ENCODE measurements at places on chromosomes 2 and 18.

- peak; percentile 60 for DNase-seq
Measured at GRCh38 chr18:21735452-21736015, 5.1 kb upstream of the MIB1 start.

DNA sequence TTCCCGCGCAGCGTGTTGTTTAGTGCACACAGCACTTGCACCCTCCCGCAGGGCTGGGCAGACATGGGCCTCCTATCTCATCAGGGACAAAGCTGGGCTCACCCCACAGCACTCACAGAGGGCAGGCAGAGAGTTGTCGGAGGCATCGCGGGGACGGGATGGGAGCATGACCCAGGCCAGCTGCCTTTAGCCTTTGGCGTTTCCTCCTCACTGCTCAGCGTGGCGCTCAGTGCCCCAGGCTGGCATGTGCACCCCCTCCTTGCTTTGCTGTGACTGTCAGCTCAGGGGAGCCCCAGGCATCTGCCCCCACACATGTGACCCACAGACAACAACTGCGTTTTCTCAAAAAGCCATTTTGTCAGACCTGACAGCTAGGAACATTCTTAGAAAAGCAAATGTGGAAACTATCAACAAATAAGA is 101.1 kb downstream of the RNF144A start:
- no peak for DNase-seq

GRCh38 chr2:25129901-25130520 is 38.4 kb downstream of the POMC start:
- DNase-seq, result no peak

- no peak for DNase-seq
Measured at GRCh38 chr18:53819671-53820070, 404.8 kb downstream of the MBD2 start.

GRCh38 chr2:215613280-215613679 is 177.4 kb upstream of the FN1 start:
- no peak for DNase-seq

GRCh38 chr2:209424199-209424701 is 403 bp downstream of the MAP2 start:
- DNase-seq, result no peak

DNA sequence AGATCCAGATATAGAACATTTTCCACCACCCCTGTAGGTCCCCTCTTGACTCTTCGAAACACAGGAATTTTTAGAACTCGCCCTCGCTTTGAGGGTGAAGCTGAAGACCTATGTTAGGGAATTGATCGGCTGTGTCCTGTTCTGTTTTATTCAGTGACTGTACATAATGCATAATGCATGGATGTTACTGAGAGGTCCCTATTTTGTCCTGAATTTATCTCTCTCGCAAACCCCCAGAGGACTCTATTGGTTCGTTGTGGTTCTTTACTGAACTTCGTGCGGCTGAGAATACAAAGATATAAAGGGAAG is 431 bp upstream of the EIF5B start:
- DNase-seq, result no peak

- peak; percentile 66 for DNase-seq
Measured at GRCh38 chr18:45686891-45687611, 36.9 kb upstream of the SLC14A1 start.

GRCh38 chr2:61949714-61950560 is 44.5 kb downstream of the COMMD1 start:
- no peak for DNase-seq

- DNase-seq, result no peak
Measured at GRCh38 chr2:156892467-156893281, 364.8 kb upstream of the GALNT5 start.

DNA sequence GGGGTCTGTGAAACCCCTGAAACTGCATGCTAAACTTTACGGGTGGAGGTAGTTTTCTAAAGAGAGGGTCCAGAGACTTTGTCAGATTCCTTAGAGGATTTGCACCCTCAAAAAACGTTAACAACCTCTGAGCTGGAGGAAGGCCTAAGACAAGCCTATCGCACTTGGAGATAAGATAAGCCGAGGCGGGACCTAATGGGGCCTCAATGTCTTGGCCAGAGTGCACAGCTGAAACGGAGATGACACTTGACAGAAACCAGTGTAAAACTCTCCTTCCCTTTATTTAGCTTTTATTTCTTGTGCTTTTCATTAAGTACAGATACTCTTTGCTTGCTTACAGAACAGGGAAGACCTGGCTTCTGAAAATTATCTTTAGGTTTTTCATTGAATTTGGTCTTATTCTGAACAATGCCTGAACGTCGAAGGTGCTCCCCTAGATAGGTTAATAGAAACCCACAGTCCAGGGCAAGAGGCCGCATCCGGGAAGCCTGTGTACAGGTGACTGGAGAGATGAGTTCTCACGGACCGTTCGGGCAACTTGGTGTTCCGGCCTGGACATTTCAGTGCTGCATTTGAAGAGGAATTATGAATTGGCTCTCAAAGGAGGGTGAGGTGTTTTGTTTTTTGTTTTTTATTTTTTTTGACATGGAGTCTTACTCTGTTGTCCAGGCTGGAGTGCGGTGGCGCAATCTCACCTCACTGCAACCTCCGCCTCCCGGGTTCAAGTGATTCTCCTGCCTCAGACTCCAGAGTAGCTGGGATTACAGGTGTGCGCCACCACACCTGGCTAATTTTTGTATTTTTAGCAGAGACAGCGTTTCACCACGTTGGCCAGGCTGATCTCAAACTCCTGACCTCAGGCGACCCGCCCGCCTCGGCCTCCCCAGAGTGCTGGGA is 49.7 kb downstream of the SH3BP4 start:
- no peak for DNase-seq

GRCh38 chr2:55587-56448 is 9.5 kb upstream of the FAM110C start:
- no peak for DNase-seq

GRCh38 chr2:168757223-168757622 is 45.2 kb upstream of the NOSTRIN start:
- no peak for DNase-seq

GRCh38 chr2:26649322-26649721 is 8.2 kb upstream of the CIB4 start:
- no peak for DNase-seq

DNA sequence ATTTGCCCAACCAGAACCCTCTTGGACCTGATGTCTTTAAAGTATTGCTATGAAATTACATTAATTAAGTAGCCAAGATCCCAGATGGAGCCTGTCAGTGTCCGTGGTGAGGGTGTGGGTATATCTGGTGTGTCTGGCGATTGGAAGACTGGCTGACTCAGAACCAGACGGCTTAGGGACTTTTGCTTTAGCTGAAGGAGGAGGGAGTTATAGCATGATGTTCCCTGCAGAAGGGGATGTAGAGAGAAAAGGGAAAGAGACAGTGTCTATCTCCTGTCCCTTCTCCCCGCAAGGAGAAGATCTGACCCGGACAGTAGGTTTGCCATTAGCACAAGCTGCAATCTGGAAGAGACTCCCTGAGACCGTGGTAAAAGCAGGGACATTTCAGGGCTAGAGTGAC is 60.6 kb downstream of the POU3F3 start:
- DNase-seq, result no peak

DNA sequence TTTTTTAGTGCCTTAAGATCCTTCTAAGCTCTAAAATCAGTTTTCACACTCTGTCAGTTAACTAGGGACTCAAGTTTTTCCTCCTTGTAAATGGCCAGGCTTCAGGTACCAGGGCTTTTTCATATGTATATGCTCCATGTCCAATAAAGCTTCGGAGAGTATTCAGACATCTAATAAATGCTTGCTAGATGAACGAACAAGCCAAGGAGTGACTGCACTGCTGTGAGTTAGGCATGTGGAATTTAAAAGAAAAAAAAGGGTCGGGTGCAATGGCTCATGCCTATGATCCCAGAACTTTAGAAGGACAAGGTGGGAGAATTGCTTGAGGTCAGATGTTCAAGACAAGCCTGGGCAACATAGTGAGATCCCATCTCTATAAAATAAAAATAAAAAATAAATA is 81.9 kb downstream of the CDH2 start:
- no peak for DNase-seq

- DNase-seq, result no peak
Measured at GRCh38 chr18:76892832-76893231, 70.5 kb downstream of the ZNF236 start.

DNA sequence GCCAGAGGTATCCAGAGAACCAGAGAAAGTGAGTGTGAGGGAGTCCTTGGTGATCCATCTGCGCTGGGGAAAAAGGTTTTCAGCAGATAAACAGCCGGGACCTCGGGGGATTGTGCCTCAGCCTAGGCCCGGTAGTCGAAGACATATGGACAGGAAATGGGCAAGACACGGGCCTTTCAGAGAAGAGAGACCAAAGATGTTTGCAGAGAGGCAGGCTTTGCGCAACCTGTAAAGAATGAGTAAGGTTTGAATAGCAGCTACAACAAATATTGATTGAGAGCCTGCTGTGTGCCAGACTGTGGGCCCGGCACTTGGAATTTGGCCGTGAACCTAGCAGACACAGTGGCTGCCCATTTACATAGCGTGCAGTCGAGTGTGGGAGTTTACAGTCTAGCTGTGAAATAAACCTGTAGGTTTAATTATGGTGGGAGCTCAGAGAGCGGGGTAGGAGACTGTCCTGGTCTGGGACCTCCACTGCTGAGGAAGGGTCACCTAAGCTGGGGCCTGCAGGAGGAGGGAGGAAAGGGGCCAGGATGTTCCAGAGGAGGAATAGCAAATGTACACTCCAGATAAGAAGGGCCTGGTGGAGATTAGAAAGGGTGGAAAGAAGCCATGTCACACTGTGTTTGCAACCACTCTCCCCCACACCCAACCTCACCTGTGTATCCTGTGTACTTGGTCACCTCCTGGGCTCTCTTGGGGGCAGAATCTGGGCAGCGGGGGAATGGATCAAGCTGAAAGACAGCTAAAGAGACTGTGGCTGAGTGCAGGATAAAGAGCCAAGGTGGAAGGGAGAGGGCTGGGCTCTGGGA is 3.0 kb downstream of the SH2D6 start:
- DNase-seq, result no peak

DNA sequence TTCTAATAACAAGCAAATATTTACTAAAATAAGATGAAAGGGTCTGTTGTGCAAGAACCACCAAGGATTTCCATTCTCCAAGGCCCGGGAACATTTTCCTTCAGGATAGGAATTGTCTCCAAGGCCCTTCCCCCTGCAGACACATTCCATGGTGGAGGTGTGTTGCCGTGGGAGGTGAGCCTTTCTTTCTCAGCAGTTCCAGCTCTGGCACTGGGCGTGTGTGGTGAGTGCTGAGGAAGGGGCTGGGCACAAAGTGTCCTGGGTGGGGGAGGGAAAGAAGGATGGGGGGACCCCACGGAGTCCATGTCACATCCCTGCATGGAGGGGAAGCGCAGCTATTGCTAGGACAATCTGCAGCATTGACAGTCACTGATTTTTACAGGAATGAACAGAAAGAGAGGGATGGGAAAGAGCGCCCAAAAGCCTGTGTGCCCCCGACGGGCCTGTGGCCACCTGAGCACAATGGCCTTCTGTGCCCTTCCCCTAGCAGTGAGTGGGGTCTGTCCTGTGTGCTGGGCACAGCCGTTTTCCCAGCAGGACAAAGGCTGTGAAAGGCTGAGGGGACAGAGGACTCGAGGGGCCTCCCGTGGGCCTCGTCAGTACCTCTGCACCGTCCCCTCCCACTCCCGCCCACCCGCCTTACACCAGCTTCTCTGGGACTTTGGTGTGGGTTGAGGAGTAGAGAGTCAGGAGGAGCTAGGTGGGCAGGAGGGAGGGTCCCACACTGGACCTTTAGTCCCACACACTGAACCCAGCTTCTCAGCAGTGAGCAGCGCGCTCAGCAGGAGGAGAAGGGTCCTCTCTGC is 79.8 kb downstream of the PTGR3 start:
- DNase-seq, result no peak

DNA sequence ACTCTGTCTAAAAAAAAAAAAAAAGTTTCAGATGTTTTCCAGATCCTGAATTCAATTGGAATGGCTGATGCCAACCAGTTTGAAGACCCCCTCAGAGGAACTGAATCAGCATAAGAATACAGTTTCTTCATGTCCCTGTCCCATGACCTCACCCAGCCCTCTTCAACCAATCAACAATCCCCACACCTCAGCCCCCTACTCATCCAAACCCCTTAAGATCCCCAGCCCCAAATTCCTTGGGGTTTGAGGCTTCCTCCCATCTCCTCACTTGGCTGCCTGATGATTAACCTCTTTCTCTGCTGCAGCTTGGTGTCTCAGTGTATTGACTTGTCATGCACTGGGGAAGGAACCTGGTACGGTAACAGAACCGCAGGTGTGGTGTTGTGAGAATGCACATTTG is 97.6 kb upstream of the CABLES1 start:
- DNase-seq, result no peak

- DNase-seq, result no peak
Measured at GRCh38 chr18:14776801-14777200, 28.8 kb downstream of the ANKRD30B start.

- DNase-seq, result no peak
Measured at GRCh38 chr2:201852462-201852861, 46.1 kb downstream of the CDK15 start.

DNA sequence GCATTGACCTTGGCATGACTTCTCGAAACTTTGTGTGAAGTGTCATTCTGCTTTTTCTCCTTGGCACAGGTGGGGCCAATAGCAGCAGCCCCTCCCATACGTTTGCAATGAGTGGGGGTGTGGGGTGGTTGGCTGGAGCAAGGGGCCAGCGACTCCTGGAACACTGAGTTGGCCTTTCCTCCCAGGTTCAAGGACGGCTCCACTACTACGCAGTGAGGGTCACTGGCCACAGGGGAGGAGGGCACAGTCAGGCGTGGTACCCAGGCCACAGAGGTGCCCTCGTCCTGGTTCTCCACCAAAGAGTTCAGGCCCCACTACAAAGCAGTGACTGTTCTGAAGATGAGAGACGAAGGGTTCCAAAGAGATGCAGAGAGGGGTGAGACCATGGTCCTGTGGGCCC is 70.6 kb upstream of the OTOS start:
- DNase-seq, result no peak

DNA sequence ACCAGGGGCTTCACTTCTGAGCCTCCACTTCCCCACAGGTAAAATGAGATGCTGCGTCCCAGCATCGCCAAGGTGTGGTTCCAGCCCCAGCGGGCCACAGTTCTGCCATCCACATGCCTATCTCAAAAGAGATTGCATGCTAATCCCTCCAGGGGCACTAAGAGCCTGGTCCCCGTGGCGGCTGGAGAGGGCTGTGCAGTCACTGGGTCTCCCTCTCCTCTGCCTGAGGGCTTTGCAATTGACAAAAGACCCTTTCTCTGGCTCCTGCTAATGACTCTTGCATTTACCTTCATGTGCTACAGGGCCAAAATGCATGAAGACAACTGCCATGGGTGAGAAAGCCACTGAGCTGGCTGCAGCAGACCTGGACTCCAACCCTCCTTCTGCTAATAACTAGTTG is 18.5 kb downstream of the ZBTB7C start:
- DNase-seq, result no peak

DNA sequence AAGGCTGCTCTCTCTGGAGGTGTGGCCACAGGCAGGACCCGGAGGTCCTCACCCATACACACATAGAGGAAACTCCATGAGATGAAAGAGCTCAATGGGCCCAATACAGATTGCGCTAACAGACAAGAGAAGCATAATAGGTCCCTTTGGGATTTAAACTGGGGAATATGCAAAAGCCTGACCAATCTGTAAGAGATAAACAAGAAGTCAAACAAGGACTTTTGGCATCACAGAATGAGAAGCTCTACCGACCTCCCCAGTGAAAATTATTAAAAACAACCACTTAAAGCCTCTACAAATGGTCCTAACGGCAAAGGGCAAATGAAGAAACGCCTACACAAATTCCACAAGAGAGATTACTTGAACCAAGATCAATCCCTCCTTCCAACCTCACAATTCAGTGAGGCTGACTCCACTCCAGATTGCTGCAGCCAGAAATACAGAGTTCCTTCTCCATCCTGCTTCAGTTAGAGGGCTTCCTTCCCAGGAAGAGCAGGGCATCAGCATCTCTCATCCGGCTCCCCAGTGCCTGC is 10.8 kb downstream of the IWS1 start:
- no peak for DNase-seq
